ENCODE measurements at places on chromosomes 2 and 18.

DNA sequence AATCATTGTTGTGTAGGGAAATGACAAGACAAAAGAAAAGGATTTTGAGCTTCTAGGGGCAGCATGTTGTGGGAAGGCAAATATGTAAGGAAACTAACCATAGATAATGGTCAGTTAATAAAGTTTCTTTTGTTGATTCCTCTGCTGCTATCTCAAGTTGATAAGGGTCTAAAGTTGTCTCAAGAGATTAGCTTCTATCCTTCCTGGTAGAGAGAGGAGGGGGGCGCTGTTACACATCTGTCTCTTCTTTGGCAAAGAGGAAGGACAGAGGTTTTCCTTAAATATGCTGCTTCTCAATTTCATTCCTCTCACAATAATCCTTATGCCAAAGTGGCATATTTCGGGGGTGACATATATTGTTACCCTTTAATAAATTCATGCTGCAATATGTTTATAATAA is 944.0 kb downstream of the DPP10 start:
- DNase-seq: no peak

GRCh38 chr2:864501-865106 is 86.0 kb upstream of the SNTG2 start:
- no peak for DNase-seq

GRCh38 chr2:63792530-63792929 is 49.2 kb upstream of the UGP2 start:
- DNase-seq: no peak

- no peak for DNase-seq
Observed at GRCh38 chr2:239621611-239622010, 220.8 kb upstream of the HDAC4 start.

GRCh38 chr2:154324601-154325000 is 373.9 kb upstream of the KCNJ3 start:
- no peak for DNase-seq

DNA sequence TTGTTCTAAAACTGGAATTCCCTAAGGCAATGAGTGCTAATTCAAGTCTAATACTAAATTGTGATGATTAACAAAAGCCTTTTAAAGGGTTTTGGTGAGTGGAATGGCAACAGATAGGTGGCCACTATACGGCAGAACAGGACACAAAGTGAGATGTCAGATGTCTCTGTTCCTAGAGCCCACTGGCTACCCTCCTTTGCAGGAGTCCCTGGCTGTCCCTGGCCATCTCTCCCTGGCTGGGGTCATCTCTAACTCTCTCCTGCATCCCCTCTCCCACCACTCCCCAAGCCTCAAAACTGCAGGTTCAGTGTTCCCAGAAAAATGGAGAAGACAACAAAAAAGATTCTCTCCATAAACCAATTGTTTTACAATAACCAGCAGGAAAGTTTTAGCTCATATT is 79.2 kb downstream of the MDH1 start:
- DNase-seq: no peak

GRCh38 chr2:33326100-33326499 is 150.3 kb upstream of the RASGRP3 start:
- no peak for DNase-seq

GRCh38 chr2:86193901-86194567 is 1.2 kb downstream of the IMMT start:
- DNase-seq: no peak

GRCh38 chr2:150043172-150043500 is 444.3 kb downstream of the RND3 start:
- DNase-seq: no peak

- no peak for DNase-seq
Observed at GRCh38 chr2:237479747-237480146, 7.3 kb upstream of the MLPH start.

- no peak for DNase-seq
Observed at GRCh38 chr2:113847144-113847543, 42.7 kb upstream of the ACTR3 start.

- no peak for DNase-seq
Observed at GRCh38 chr2:1922402-1923025, 178.2 kb upstream of the PXDN start.

GRCh38 chr18:31950583-31950982 is 7.7 kb upstream of the TRAPPC8 start:
- no peak for DNase-seq

GRCh38 chr2:25567406-25567805 is 106.0 kb downstream of the DTNB start:
- no peak for DNase-seq

GRCh38 chr2:148907085-148907785 is 32.2 kb downstream of the KIF5C start:
- no peak for DNase-seq

DNA sequence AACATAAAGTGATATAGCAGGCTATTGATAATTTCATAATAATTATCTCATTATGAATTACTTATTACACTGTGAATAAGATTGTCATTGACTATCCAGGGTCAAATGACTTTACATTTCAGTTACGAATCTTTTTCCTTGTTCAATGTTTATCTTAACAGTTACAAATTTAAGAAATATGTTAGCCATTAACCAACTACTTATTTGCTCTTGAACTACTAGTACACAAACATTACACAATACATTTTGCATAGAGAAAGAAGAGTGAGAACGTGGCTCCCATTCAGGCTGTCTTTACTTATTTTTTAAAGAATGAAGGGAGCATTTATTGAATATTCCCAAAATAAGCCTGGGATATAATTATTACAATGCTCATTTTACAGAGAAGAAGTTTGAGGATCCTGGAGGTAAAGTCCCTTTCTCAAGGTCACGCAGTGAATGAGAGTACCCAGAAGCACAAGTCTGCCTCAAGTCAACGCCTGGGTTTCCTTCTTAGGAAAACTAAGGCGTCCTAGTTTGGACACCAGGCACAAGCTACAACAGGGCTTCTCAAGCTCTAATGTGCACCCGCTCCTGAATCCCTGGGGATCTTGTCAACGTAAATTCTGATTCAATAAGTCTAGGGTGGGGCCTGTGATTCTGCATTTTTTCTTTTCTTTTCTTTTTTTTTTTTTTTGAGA is 164.2 kb downstream of the FIGN start:
- DNase-seq: no peak

GRCh38 chr2:10170256-10170655 is 47.7 kb downstream of the RRM2 start:
- DNase-seq: no peak

- DNase-seq: no peak
Observed at GRCh38 chr2:239146011-239146641, 254.7 kb downstream of the HDAC4 start.

GRCh38 chr2:215958257-215958656 is 55.1 kb downstream of the MREG start:
- DNase-seq: no peak

GRCh38 chr2:24981411-24982136 is 9.8 kb upstream of the DNAJC27 start:
- DNase-seq: no peak

- DNase-seq: no peak
Observed at GRCh38 chr2:24704692-24705091, 88.5 kb downstream of the PTRHD1 start.

DNA sequence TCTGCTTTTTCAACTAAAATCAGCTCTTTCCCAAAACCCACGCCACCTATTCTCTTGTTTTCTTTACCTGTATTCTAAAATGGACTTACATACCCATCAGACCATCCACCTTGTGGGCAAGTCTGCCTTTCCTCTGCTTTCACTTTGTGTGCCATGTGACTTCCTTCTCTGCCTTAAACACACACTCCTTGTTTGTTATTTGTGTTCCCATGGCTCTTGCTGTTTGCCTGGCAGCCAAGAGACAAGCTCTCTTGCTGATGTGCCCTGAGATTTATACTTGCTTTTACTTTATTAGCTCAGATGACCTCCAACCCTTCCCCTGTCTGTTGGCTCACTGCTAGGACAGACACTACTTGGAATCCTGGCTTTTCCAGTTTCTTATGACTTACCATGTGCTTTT is 309.7 kb upstream of the LRRTM4 start:
- no peak for DNase-seq

DNA sequence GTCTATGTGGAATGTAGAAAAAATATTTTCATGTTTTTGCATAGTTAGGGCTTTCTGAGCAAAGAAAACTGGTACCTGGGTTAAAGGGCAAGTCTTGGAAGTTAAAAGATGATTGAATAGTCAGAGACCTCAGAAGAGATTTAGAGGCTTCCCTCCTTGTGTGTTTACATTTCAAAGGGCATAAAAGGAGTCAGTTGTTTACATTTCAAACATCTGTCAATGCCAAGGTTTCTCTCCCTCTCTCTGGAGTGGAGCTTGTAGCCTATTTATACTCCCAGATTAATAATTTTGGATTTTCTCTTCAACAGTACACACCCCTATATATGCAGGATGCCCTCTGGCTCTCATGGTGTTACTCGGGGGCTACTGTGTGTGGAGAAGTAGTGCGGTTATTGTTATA is 8.6 kb downstream of the M1AP start:
- DNase-seq: no peak

DNA sequence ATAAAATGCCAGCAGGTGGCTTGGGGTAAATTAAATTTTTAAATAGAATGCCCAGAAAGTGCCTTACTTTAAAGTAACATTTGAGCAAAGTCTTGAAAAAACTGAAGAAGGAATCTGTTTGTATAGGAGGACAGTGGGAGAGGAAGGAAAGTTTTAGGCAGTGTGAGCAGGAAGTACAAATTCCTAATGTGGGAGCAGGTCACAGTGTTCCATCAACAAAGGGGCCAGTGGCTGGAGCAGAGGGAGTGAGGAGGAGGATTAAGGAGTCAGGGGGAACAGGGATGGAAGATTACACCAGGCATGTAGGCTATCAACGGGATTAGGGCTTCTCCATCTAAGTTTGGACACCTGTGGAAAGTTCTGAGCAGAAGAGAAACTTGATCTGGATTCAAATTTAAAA is 439.2 kb upstream of the REG3G start:
- no peak for DNase-seq

GRCh38 chr2:62972601-62973000 is 78.0 kb upstream of the OTX1 start:
- no peak for DNase-seq

DNA sequence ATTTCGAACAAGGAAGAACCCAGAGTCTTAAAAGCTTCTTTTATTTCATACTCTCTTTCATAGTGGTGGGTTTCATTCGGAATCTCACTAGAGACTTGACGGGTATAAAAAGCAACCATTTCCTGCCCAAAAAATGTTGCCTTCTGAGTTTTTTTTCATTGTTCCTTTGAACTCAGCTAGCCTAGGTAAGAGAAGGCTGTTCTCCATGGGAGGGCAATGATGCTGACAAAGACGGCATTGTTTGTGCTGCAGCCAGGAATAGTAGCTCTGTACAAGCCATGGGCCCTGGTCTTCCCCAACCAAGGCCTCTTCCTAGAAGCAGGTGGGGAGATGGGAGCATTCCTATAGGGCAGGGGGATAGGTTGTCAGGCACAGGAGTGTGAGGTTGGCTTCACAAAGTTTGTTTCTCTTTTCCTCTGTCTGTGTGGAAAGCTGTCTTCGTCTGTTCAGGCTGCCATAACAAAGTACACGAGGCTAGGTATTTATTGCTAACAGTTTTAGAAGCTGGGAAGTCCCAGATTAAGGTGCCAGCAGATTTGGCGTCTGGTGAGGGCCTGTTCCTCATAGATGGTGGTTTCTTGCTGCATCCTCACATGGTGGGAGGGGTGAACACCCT is 405.1 kb downstream of the NBAS start:
- DNase-seq: no peak

- DNase-seq: no peak
Observed at GRCh38 chr2:12271589-12271984, 445.1 kb upstream of the TRIB2 start.

DNA sequence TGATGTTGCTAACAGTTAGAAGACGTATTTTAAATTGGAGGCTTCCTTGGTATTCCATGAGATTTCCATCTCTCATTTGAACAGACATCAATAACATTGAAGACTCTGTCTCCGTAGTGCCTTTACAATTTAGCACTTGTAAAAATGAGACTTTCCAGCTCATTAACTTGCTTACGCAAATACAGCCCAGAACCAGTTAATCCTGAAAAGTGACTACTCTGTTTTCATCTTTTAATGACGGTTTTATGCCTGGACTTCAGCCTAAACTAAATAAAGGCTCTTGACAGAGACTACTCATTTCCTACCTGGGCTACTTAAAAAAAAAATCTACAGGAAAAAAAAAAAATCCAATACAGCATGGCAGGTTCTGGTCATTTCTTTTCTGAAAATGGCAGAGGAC is 148.6 kb downstream of the LRATD1 start:
- no peak for DNase-seq

DNA sequence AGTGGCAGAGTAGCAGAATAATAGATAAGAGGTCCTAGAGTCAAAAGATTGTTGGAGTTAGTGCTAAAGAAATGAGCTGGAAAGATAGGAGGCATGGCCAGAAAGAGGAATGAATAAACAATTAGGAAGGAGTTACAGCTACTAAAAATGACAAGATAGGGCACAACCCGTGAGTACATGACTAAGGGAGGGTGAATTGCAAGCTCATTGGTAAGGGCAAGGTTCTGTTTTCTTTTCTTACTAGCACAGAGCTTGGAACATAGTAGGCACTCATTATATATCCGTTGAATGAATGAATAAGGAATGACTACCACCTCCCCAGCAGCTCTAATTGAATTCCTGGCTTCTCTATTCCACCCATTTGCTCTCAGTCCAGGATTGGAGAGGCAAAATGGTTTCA is 5.7 kb upstream of the MARCO start:
- no peak for DNase-seq

- DNase-seq: no peak
Observed at GRCh38 chr2:149125031-149125725, 86.7 kb downstream of the LYPD6B start.

DNA sequence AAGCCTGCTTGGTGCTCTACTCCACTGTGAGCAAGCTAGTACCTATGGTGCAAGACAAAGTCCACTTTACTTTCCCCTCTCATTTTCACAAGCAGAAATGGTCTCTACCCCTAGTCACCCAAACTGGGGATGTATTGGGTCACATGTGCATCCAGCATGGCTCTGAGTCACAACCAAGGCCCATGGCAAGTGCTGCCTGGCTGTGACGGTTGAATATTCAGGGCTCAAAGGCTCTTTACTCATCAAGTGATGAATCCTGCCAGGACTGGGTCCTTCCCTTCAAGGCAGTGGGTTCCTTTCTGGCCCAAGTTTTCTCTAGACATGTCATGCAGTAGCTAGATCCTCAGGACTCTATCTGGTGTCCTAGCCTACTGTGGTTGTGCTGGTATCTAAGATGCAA is 311.5 kb downstream of the DLGAP1 start:
- DNase-seq: no peak

GRCh38 chr2:42211291-42211690 is 42.1 kb downstream of the EML4 start:
- no peak for DNase-seq

DNA sequence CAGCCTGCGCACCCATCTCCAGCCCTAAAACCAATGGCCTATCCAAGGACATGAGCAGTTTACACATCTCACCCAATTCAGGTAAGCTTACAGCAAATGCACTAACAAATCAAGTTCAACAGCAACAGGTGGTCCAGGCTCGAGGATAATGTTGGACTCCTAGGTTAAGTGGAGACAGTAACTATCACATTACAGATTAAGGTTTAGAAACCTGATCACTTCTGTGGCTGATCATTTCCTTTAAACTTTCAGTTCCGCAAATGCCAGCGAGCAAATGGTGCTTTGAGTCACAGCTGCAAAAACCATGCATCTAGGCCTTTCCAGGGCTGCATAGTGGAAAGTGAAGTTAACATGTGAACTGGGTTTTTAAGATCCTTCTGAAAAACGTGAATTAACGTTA is 259.4 kb downstream of the GBX2 start:
- no peak for DNase-seq
